Activated CD8-positive, alpha-beta memory T cell treated with anti-CD3 and anti-CD28 coated beads, Interleukin-2, amount 10 ng/mL, durations not matched to agents 7 days and 5 days (primary cell): ENCODE measurements at places on chromosomes 16 and 17. TPM values are rescaled to one million over a fixed set of nuclear protein-coding genes. Genes with fewer than 3 reads are reported as not detected.

DNA sequence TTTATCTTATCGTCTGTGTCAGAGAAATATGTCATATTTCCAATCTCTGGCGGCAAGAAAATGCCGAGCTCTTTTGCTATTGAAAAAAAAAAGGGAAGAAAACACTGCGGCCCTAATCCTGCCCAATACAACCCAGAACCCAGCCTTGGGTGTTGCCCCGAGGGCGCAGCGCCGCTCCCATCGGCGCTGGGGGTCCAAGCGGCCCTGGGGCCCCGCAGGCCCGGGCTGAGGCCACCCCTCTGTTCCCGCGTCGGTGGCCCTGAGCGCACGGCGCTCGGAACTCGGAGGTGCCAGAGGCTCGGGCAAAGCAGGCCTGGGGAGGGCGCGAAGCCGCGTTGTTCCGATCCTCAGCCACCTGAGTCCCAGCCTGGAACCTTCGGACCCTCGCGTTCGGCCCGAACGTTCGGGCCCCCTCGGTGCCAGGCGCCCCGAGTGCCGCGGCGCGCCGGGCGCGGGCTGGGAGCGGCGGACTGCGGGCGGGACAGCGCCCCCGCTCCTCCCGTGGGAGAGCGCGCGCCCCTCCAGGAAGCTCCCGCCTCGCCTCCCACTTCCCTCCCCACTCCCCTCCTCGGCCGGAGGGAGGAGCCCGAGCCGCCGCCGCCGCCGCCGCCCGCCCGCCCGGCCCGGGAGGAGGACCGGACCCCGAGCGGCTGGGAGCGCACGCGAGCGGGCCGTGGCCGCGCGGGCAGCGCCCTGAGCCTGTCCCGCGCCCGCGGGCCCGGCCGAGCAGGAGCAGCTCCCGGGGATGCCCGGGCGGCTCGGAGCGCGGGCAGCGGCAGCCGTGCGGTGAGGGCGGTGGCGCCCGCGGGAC is at the start of gene CPNE2:
TSS of gene CPNE2 (plus strand) at position 609 of the 811 bp plus-strand sequence. CDS start 18,160 bp downstream, outside the sequence.
- peak; percentile 46 for DNase-seq

KRTAP9-2 gene
- total RNA-seq, result not detected

- peak; percentile 74 for DNase-seq
Measured at GRCh38 chr17:66426397-66427033, 124.1 kb downstream of the PRKCA start.

C16orf90 gene
- total RNA-seq, result not detected
